ENCODE measurements at places on chromosomes 4 and X.

DNA sequence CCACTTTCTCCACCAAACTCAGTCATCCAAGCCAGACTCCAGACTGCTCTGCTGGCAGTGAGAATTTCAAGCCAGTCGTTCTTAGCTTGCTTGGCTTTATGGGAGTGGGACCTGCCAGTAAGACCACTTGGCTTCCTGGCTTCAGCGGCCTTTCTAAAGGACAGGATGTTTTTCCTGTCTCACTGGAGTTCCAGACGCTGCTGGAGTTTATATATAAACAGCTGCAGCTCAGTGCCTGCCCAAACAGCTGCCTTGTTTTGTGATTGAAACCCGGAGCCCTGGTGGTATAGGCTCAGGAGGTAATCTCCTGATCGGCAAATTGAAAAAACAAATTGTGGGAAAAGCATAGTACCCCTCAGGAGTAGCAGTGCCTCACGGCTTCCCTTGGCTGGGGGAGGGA is 1165.8 kb upstream of the ADGRL3 start:
- no peak for DNase-seq

GRCh38 chr4:148344352-148344751 is 97.9 kb downstream of the NR3C2 start:
- no peak for DNase-seq

DNA sequence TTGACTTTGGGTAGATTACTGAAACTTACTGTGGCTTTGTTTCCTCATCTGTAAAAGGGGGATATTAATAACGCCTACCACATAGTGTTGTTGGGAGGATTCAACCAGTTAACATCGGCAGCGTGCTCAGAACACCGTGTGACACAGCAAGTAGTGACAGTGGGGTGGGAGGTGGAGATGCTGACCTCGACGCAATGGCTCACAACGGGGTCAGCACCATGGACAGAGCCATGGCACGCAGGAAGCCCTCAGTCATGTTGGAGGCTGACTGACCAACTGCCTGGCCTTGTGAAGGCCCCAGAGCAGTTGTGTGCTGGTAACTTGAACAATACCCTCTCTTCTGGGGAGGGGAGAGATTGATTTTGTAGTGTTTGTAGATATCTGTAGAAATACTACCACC is 93.2 kb downstream of the WFS1 start:
- peak; percentile 26 for DNase-seq

DNA sequence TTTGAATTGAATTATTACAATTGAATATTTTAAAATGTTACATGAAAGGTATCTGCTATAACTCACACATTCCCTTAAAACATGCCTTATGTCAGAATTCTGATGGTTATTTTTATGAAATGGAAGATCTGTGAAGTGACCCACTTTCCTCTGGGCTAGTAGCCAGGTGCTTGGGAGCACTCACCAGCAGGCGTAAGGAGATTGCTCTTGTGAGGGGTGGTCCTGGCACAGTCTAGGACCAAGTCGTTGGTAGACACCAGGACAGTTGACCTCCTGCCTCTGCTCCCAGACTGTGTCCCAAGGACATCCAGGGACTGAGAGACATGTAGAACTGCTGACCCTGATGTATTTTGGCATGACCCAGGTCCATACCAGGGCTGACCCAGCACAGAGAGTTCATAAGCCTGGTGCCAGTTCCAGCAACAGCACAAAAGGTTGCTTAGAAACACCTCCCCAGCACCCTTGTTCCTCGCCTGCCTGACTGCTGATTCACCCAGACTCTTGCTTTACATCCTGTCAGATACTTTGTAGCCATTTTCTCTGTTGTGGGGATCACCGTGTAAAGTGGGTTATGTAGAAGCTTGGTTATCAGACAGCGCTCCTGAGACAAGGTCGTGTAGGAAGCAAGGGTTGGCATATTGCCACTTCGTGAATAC is 48.5 kb downstream of the NELFA start:
- DNase-seq, result no peak

Measured in RPMI8226 (cell line).